Stimulated activated CD4-positive, alpha-beta T cell treated with anti-CD3 and anti-CD28 coated beads, Interleukin-15, amount 100 ng/mL, for 1 hour (primary cell): ENCODE measurements at places on chromosomes 2 and 18.

- DNase-seq, result no peak
Measured at GRCh38 chr18:2918761-2919550, 72.2 kb downstream of the EMILIN2 start.

GRCh38 chr2:196808083-196808665, 981 bp downstream of the C2orf66 start:
- no peak for DNase-seq

- DNase-seq, result no peak
Measured at GRCh38 chr18:54787616-54788015, 40.7 kb upstream of the RAB27B start.

- peak; percentile 89 for DNase-seq
Measured at GRCh38 chr18:23586249-23587196, at the start of gene NPC1. TSS of gene NPC1 (minus strand) at chr18:23586506. CDS start at chr18:23586343, 163 bp downstream.

GRCh38 chr2:152647552-152647951, 69.7 kb downstream of the PRPF40A start:
- no peak for DNase-seq

- no peak for DNase-seq
Measured at GRCh38 chr18:12885500-12885899, 1.5 kb upstream of the PTPN2 start.

- no peak for DNase-seq
Measured at GRCh38 chr2:133200684-133201421, 367.4 kb downstream of the NCKAP5 start.

GRCh38 chr2:68463287-68463877, 3.7 kb downstream of the FBXO48 start:
- no peak for DNase-seq

- DNase-seq, result no peak
Measured at GRCh38 chr2:66582104-66582986, 147.4 kb downstream of the MEIS1 start.

- no peak for DNase-seq
Measured at GRCh38 chr2:199136681-199137080, 321.1 kb downstream of the SATB2 start.

DNA sequence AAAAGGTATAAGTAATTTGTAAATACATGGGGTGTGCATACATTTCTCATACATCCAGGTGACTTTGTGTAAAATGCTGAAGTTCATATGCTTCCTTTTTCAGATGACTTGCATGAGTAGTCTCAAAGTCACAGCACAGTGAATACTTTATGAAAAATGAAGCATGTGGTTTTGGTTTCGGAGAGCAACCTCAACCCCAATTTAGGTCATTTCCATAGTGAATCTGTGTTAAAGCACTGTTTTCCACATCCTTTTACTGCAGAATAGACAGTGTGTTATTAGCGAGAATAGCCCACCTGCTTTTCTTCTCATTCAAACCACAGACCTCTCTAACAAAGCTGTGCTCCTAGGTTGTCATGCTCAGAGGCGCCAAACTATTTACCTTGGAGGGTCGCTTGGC, 204.4 kb upstream of the RASGRP3 start:
- DNase-seq, result no peak

GRCh38 chr18:60861575-60861974, 471.7 kb upstream of the CDH20 start:
- no peak for DNase-seq

DNA sequence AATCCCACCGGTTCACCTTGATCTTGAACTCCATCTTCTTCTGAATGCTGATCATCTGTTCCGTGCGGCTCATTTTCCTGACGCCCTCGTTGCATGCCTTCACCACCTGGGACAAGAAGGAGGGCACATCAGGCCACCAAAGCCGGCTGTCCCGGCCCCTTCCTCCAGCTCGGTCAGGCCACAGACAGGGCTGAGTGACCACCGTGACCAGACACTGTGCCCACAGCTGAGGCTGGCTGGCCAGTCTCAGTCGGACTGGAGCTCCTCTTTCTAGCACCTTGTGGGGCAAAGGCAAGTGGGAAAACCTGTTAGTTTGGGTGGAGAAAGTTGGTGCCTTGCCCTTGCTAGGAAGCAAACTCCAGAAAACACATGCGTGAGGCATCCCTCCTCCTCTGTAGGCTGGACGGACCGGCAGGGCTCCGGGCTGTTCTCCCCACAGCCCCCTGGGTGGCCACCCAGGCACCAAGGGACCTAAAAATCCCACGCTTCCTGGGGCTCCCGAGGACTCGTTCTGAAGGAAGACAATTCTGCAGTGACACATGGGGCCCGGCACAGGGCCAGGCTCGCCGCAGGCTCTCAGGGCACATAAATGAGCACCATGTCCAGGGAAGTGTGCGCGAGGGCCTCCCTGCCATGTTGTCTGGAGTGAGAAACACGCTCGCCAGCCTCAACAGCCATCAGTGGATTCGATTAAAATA, 15.3 kb downstream of the SNORC start:
- no peak for DNase-seq
